CD8-positive, alpha-beta memory T cell (primary cell): ENCODE measurements at places on chromosomes 5 and 9. TPM values are rescaled to one million over a fixed set of nuclear protein-coding genes. Genes with fewer than 3 reads are reported as not detected.

GRCh38 chr9:123562844-123563346 lies 206.9 kb downstream of the CRB2 start:
- H3K4me3 ChIP-seq = no peak overlapping the region
- H3K27me3 ChIP-seq = no peaks in the 10 kb centered on the region
- no peaks in the 10 kb centered on the region for H3K4me1 ChIP-seq
- no peaks in the 10 kb centered on the region for H3K36me3 ChIP-seq
- H3K27ac ChIP-seq = no peak overlapping the region

DNA sequence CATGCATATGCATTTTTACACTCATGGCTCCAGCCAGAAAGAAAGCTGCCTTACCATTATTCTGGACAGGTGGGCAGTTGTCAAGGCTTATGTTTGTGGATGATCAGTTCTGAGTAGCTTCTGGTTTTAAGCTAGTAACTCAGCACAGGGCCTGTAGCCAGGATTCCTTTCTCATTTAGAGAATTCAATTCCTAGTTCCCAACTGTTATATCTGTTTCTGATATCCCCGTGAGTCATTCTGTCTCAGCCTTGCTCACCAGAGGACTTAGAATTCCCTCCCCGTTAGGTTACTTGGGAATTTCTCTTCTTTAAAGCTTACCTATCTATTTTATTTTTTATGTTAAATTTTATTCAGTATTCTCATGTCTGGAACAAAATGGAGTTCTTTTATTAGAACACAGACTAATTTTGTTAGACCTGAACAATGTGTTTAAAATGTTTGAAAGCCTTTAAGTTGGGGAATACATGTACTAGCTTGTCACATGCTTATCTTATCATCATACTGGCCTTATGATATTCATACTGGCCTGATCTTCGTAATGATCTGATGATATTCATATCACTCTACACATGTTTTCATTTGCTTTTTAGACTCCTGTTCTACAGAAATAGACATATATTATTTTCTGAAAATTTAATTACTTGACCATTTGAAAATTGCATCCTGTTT lies 47.1 kb downstream of the CAST start:
- DNase-seq = no peak
- no peaks in the 10 kb centered on the region for H3K36me3 ChIP-seq
- no peak overlapping the region for H3K27ac ChIP-seq
- peaks cover 12% of the 10 kb centered on the region for H3K4me1 ChIP-seq
- H3K4me3 ChIP-seq = no peak overlapping the region

GRCh38 chr9:33748633-33749304 lies 46.6 kb upstream of the PRSS3 start:
- no peaks in the 10 kb centered on the region for H3K36me3 ChIP-seq
- H3K4me3 ChIP-seq = peak overlapping the region; percentile 34
- H3K4me1 ChIP-seq = peaks cover 7% of the 10 kb centered on the region

GRCh38 chr5:77028631-77029375 lies 1.4 kb upstream of the AGGF1 start:
- no peaks in the 10 kb centered on the region for H3K27me3 ChIP-seq
- peak overlapping the region; percentile 90 for H3K4me3 ChIP-seq
- H3K4me1 ChIP-seq = peaks cover 23% of the 10 kb centered on the region
- no peaks in the 10 kb centered on the region for H3K36me3 ChIP-seq
- no peak overlapping the region for H3K27ac ChIP-seq

GRCh38 chr5:345404-346195 lies 24.1 kb downstream of the AHRR start:
- DNase-seq = no peak
- H3K4me1 ChIP-seq = no peaks in the 10 kb centered on the region
- H3K4me3 ChIP-seq = no peak overlapping the region
- H3K27me3 ChIP-seq = no peaks in the 10 kb centered on the region
- H3K36me3 ChIP-seq = no peaks in the 10 kb centered on the region
- H3K27ac ChIP-seq = no peak overlapping the region

DNA sequence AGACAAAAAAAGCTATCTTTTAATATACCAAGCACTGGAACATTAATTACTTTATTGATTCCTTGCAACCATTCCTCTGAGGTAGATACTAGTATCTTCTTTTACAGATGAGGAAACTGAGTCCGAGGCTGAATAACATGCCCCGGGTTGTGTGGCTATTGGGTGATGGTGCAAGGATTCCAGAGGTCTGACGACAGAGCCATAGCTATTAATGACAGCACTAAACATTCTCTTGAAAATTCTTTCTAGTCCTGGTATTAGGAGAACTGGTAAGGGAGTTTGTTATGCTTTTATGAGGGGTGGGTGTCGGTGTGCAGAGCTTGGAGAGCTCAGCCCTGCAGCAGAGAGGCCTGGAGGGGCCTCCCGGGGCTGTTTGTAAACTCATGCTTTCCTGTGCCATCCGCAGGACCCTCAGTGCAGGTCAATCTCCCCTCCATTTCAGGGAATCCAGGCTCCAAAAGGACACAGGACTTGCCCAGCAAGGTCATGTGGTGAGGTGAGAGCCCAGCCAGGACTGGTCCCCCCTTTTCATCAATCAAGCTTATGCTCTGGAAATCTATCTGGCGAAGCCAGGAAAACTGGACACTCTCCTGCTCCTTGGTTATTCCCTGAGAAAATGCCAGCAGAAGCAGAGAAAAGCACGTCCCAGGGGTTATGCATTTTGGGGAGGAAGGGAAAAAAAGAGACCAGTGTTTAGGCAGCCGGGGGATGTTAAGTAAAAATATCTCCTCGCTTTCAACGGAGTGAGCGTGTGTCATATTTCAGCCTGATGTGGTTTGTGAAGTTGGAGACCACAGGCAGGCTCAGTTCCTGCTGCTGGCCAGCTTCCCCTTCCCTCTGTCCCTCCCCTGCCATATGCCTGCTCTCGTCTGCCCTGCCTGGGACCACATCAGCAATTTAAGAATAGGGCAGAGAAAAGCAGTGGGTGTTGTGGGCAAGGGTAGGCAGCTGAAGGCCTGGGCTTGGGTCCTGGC lies 3.7 kb downstream of the GSN start:
- peaks cover 14% of the 10 kb centered on the region for H3K4me1 ChIP-seq
- H3K27me3 ChIP-seq = peaks cover 5% of the 10 kb centered on the region
- no peak overlapping the region for H3K27ac ChIP-seq
- no peaks in the 10 kb centered on the region for H3K36me3 ChIP-seq
- H3K4me3 ChIP-seq = no peak overlapping the region

The SPATA31D1 gene
- total RNA-seq = not detected

The ADAMTS12 gene
- total RNA-seq = not detected

The TOMM5 gene
- 222 TPM for total RNA-seq

The IL4 gene
- 6.4 TPM for total RNA-seq

The PTGS1 gene
- total RNA-seq = 0.27 TPM
